ENCODE measurements at places on chromosomes 11 and 22. TPM values are rescaled to one million over a fixed set of nuclear protein-coding genes. Genes with fewer than 3 reads are reported as not detected.
A peak's percentile ranks its signal among the peaks of the same experiment; 100 is the strongest.

DNA sequence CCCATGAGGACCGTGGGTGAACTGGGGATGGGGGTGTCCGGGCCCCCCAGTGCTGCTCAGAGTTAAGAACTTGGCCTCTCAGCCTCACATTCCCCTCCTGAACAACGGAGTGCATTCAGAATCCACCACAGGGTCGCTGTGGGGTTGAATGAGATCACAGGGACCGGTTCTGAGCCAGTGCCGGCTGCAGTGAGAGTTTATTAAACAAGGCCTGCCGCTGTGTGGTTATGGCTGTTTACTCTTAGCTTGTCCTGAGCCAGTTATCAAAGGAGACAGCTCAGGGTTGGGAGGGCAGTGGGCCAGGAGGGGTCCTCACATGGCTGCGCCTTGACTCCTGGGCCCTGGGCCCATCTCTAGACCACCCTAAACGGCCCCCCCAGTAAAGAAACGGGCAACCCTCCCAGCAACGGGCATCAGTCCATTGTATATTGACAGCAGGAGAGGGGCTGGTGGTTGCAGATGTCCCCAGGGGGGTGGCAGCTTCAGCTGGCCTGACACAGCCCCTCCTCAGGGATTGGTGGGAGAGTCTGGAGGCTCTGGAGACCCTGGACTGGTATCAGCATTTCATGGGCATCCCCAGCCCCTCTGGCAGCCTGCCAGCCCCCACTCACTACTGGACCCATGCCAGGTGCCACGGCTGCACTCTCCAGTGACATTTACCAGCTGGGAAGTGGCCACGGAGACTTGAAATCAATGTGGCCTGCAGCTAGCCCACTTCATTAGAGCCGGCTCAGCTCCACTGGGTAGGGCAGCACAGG lies 15.1 kb upstream of the CABP7 start:
- DNase-seq = no peak

- DNase-seq = no peak
Measured at GRCh38 chr11:131522851-131523250, 152.4 kb downstream of the NTM start.

- no peak for DNase-seq
Measured at GRCh38 chr22:47299863-47300697, 537.6 kb downstream of the TBC1D22A start.

The RIMBP3B gene
- not detected for polyA plus RNA-seq

DNA sequence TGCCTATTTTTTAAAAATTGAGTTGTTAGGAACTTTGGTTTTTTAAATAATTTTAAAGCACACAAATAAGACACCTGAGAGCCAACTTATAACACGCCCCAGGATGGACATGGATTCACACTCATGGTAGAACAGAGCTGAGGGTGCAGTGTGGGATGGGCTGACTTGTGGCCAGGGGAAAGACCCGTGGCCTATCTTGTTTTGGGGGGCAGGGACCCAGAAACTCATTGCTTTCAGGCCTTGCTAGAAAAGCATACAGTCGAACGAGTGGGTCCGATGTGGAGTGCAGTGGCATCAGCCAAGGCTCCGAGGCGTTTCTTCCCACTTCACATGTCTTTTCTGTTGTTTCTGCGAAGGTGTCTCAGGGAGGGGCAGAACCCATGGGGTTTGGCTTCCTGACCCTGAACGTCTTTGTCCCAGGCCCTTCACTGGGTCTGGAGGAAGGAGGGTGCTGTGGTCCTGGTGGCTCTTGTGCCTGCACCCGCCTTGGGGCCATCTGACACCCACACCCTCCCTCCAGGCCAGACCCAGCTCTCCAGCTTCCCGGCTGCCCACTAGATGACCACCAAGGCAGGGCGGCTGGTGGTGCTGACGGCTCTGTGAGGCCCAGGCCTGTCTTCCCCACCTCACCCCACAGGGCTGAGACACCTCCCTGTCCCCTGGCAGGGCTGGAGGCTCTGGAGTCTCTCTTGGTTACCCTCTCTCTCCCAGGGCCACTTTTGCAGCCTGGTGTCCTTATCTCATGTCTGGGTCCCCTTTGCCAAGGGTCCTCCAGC lies 120.8 kb downstream of the KCNQ1 start:
- no peak for DNase-seq

- no peak for DNase-seq
Measured at GRCh38 chr11:58394195-58394594, 12.5 kb downstream of the OR5B3 start.

GRCh38 chr22:36386351-36386899 lies 1.3 kb downstream of the MYH9 start:
- DNase-seq = no peak

- peak; percentile 26 for DNase-seq
Measured at GRCh38 chr11:108853864-108854263, 189.0 kb downstream of the DDX10 start.

GRCh38 chr11:45247433-45247832 lies 38.7 kb downstream of the SYT13 start:
- DNase-seq = no peak

GRCh38 chr22:37647928-37648327 lies 8.5 kb downstream of the SH3BP1 start:
- no peak for DNase-seq

The MS4A6E gene
- not detected for polyA plus RNA-seq

The OR10A5 gene
- not detected for polyA plus RNA-seq

DNA sequence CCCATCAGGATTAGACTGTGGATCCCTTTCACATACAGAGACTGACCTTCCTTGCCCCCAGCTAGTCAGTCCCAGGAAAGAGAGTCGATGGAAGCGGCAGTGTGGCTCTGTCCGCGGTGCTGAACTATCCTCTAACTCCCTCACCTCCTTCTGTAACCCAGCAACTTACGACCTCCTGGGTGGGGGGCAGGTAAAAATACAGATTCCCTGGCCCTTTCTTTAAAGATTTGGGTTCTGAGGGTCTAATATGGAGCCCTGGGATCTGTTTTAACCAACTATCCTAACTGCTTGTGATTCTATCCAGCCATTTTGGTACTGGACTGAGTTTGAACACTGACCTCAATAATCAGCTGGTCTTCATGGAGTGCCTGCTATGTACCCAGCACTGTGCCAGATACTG lies 23.2 kb downstream of the MFNG start:
- no peak for DNase-seq

DNA sequence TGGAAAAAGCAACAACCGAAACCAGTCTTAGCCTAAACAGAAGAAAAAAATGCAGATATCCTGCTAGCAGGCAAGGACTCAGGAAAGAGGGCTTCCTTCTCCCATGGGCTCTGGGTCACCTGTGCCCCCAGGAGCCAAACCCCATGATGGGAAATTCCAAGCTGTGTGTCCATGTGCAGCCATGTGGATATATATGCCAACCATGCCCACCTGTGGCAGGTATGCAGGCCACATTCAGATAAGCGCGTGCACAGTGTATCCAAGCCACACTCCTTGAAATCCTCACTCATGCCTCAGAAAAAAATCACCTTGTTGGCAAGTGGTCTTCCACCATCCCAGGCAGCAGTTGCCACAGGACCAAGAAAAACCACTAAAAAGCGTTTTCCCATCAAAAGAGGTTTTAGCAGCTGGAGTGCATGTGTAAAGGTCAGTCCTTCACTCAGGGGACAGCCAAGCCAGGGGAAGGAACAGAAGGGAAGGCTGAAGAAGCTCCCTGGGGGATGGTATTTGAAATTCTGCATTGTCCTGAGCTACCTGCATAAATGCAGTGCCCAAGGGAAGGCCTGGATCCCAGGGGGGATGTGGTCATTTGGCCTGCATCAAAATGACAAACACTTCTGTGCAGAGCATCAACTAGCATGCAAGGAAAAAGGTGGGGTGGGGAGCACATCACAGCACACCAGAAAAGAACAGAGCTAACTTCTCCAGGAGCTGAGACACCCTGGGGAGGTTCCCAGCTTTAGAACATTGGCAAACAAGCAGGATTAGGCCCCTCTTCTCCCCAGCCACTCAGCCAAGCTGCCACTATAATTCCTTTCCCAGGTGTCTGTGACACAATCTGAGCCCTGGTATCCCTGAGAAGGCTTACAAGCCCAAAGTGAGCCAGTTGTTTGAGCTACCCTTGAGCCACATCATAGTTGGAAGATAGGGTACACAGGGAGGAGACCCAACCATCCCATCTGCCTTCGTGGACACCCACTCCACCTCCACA lies 76.2 kb downstream of the GALNT18 start:
- DNase-seq = no peak

- no peak for DNase-seq
Measured at GRCh38 chr22:49328118-49328475, 499.6 kb downstream of the BRD1 start.

The PARVG gene
- 4.5 TPM for polyA plus RNA-seq

- DNase-seq = peak; percentile 76
Measured at GRCh38 chr11:96388891-96389719, 607 bp downstream of the CCDC82 start.

- DNase-seq = no peak
Measured at GRCh38 chr11:126716456-126717083, 284.0 kb downstream of the KIRREL3 start.

- no peak for DNase-seq
Measured at GRCh38 chr11:21501245-21501644, 691.6 kb upstream of the ANO5 start.

The SLC22A9 gene
- polyA plus RNA-seq = not detected

GRCh38 chr22:19981171-19981960 lies 35.3 kb downstream of the ARVCF start:
- no peak for DNase-seq

The GGTLC3 gene
- not detected for polyA plus RNA-seq

GRCh38 chr11:132549001-132549400 lies 983.3 kb downstream of the OPCML start:
- DNase-seq = no peak

DNA sequence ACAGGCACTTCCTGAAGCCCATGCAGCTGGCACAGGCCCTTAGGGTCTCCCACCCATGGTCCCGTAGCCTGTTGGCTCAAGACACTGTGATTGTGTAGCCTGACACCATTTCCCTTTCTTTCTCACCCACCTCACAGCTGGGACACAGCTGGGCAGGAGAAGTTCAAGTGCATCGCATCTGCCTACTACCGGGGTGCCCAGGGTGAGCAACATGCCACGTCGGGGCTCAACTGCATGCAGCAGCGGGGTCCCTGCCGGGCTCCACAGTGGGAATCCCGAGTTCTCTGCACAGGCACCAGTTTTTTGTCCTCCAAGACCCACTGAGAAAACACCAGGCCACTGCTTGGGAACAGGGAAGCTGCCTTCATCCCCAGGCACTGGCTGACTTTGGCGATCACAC lies 10.6 kb downstream of the RAB36 start:
- no peak for DNase-seq
